ENCODE measurements at places on chromosomes 2 and 18.

DNA sequence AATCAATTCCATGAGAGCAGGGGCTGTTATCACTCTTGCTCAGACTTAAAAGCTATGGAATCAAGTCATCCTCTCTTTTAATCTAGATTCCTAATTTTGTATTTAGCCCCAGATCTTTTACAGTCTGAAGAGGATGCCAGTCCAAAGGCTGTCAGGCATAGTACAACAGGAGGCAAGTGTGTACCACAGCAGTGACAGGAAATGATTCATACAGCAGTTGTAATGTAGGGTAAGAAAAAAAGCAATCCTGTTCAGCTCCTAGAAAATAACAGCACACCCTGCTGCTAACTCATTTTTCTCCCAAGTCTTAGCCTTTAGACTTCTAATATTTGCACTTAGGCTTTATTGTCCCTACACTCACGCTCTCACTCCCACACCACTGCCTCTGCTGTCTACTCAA is 127.8 kb upstream of the SYT4 start:
- no peak for DNase-seq

DNA sequence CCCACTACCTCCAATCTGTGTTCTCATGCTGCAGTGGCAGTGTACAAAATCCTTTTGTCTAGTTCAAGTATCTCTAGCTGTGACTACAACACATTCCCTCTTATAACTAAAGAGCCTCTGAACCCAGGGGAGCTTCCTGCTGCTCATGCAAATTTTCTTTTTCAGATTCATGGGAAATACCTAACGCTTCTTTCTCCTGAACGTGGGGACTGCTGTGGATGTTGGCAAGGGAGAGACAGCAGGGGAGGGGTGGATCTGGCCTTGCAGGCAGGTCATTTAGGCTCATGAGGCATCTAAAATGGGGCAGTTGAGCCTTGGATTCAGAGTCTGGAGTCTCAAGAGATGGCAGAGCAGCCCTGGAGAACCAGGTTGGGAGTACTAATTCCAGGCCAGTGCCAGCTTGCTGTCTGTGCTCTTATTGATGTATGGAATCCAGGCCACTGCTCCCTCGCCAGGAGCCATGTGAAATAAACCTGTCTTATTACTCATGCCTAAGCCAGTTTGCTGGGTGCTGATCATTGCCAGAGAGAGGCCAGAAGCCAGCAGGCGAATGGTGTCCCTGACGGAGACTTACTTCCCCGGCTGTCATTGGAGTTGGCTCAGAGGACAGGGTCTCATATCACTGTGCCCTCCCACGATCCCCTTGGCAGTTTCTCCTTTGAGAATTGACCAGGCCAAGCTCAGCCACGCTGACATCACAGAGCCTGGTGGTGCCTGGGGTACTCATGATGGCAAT is 29.2 kb upstream of the TNP1 start:
- no peak for DNase-seq

DNA sequence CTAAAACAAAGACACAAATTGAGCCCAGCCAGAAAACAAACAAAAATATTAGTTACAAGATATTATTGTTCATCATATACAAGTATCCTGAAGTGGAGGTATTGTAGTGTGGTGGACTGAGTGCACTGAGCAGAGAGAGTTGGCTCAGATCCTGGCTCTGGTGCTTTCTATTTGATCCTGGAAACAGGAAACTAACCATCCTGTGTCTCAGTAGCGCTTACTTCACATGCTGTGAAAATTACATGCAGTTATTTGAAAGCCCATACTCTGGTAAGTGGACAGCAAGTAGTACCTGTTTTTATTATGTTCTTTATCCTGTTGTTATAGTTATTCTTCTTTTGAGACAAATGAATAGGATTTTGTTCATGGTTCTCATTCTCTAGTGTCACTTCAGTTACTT is 84.3 kb upstream of the CRIM1 start:
- DNase-seq, result no peak

- no peak for DNase-seq
Observed at GRCh38 chr2:95306336-95306895, 9.3 kb downstream of the KCNIP3 start.

GRCh38 chr2:164439885-164440284 is 181.4 kb downstream of the GRB14 start:
- DNase-seq, result no peak

- no peak for DNase-seq
Observed at GRCh38 chr2:114426756-114427155, 15.7 kb upstream of the DPP10 start.

- DNase-seq, result no peak
Observed at GRCh38 chr2:56177420-56178220, 6.2 kb upstream of the CCDC85A start.

- DNase-seq, result no peak
Observed at GRCh38 chr2:190843890-190844699, 36.5 kb upstream of the GLS start.

GRCh38 chr2:134869946-134870736 is 31.7 kb downstream of the ACMSD start:
- no peak for DNase-seq

- DNase-seq, result no peak
Observed at GRCh38 chr2:223969315-223969714, 12.1 kb downstream of the MRPL44 start.

GRCh38 chr2:229485857-229486256 is 214.8 kb upstream of the PID1 start:
- DNase-seq, result no peak

DNA sequence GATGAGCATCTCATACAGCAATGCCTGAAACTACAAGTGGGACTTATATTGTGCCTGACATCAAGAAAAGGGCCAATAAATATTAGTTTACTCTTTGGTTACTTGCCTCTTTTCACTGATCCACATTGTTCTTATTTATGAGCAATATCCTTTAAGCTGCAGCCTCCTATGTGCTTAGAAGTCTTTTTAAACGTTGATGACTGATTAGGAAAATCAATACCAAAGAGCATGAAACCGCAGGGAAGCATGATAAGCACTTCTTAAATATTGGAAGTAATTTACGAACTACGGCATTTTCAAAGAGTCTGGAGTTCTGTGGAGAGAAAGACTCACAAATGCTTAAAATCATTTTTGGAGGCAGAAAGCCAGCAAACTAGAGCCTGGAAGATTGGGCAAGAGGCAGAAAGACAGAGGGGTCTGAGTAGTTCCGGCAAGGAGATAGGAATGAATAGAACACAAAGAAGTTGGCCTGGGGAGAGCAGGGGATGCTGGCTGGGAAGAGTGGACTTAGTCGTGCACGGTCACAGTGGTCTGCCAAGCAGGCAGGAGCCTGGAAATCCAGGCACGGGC is 122.6 kb upstream of the NOSTRIN start:
- DNase-seq, result no peak

- DNase-seq, result no peak
Observed at GRCh38 chr2:178722296-178722695, 84.9 kb downstream of the TTN start.

GRCh38 chr18:57128220-57128932 is 18.5 kb upstream of the BOD1L2 start:
- DNase-seq, result no peak

DNA sequence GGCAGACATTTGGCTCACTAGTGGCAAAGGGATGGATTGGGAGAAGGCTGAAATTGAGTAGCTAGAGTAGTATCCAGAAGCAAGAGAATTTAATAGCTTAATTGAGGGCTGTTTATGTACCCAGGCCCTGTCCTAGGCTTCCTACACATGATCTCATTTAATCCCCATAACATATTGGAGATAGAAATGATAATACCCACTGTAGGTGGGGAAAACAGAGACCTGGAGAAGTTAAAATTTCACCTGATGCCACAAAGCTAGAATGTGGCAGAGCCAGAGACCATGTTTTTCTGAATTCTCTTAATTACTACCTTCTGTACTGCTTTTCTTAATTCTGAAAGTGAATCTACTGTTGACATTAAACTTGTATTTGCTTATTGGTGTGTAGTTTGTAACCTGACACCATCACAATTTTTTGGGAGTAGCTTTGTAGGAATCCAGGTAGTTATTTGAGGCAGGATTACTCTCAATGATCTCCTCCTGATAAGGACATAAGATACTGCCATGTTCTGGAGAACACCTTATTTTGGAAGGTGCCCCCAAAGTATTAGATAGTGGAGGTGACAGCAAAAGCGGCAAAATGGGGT is 42.2 kb downstream of the RAB10 start:
- no peak for DNase-seq

- DNase-seq, result no peak
Observed at GRCh38 chr2:132811148-132811915, 141.3 kb upstream of the LYPD1 start.

Measured in suprapubic skin (tissue), 4 donors.